ENCODE measurements at places on chromosomes 1 and 21.

DNA sequence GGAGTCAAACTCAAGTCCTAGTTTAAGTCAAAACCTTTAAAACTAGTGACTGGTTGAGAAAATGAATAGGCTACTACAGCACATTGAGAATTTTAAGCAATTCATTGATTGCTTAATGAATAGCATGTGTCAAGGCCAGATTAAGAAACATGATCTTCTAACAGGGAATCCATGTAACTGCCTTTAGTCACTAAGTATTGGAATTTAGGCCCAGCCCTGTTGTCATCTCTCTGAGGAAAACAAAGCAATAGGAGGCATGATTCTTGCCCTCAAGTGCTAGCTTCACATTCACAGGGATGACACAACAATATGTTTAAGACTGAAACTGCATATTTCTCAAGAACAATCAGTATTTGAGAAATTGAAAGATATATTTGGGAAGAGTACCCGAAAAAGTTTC is 70.0 kb upstream of the PTGS2 start:
- H3K4me1 ChIP-seq, result no peaks in the 10 kb centered on the region
- no peak for DNase-seq
- H3K36me3 ChIP-seq, result no peaks in the 10 kb centered on the region
- no peak overlapping the region for H3K27ac ChIP-seq
- H3K27me3 ChIP-seq, result peaks cover 5% of the 10 kb centered on the region

DNA sequence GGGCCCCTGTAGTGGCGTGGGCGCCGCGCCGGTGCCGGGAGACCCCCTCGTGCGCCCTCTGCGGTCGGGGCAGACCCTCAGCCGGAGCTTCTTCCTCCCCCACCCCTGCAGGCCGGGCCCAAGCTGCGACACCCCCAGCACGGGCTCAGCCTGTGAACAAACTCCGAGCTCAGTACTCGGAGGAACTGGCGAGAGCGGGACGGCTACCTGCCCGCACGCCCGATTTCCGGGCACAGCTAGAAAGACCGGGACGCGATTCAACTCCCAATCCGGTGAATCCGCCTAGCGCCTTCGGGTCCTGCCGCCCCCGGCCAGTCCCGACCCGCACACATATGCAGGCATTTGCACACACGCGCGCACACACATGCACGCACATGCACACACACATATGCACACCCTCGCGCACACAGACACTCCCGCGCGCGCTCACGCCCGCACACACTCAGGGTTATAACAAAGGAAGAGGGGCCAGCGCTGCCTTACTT is 580 bp upstream of the BLACAT1 start:
- H3K36me3 ChIP-seq, result no peaks in the 10 kb centered on the region
- peak; percentile 42 for DNase-seq
- H3K27me3 ChIP-seq, result peaks cover 82% of the 10 kb centered on the region

DNA sequence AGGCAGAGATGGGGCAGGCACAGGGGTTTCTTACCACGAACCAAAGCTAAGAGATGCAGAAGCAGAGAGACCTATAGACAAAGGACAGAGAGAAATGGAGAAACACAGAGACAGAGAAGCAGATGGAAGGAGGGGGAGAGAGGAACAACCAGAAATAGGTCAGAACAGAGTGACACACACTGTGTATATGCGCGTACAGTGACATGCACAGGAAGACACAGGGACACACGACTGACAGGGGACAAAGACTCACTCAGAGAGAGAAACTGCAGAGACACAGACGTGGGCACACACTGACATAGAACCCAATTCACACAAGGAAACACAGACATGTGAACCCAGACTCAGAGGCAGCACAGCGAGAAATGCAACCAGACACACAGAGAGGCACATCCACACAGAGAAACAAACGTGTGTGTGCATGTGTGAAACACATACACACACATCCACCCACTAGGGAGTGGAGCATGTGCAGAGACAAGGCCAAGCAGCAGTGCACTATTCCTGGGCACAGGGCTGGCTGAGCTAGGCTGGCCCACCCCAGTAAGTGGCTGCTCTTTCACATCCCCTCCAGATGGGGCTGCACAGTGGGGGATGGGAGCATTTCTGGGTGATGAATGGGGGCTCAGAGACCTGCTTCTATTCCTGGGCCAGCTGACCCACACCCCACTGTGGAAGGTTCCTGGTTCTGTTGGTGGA is 123.4 kb upstream of the CSF3R start:
- no peak overlapping the region for H3K4me3 ChIP-seq
- no peak overlapping the region for H3K27ac ChIP-seq
- DNase-seq, result no peak
- H3K4me1 ChIP-seq, result no peaks in the 10 kb centered on the region
- H3K27me3 ChIP-seq, result peaks cover 3% of the 10 kb centered on the region
- no peaks in the 10 kb centered on the region for H3K36me3 ChIP-seq

- H3K27me3 ChIP-seq, result peaks cover 23% of the 10 kb centered on the region
- H3K27ac ChIP-seq, result no peak overlapping the region
- peaks cover 12% of the 10 kb centered on the region for H3K4me1 ChIP-seq
These were observed 9.2 kb downstream of the PDZK1IP1 start for GRCh38 chr1:47180603-47181094.

DNA sequence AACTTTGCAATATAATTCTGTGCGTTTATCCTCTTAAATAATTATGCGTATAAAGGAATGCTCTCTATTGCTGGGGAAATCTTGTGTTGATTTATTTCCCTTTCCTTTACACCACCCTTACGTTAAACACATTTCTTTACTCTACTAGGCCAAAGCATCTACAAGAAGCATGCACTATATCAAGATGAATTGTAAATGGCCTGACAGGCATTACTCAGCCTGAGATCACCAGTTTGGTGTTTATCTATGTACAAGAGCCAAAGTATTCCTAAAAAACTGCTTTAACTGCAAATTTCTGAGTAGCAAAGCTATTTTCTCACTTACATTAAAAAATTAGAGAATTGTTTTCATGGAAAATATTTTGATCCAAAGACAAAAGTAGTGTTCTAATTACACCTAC is 114.8 kb downstream of the TYW3 start:
- H3K27me3 ChIP-seq, result no peaks in the 10 kb centered on the region
- H3K4me3 ChIP-seq, result no peak overlapping the region
- H3K27ac ChIP-seq, result no peak overlapping the region
- H3K4me1 ChIP-seq, result no peaks in the 10 kb centered on the region
- no peak for DNase-seq

DNA sequence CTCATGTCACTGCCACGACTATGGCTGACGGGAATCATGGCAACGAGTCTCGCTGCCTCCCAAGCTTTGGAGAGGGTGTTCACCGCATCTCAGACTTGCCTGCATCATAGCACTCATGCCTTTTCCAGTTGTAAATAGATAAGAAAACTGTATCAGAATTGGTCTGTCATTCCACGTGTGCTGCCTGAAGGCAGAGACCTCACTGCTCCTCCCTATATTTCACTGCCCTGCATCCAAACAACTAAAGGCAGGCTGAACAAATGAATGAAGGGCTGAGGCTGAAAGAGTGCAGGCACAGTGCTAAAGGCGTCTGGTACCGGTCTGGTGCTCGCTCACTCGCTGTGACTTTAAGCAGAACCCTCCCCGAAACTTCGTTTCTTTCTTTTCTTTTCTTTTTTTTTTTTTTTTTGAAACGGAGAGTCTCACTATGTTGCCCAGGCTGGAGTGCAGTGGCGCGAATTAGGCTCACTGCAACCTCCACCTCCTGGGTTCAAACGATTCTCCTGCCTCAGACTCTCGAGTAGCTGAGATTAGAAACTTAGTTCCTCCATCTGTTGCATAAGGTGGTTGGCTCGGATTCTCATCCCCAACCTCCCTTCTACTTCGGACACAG is 542 bp downstream of the EIF2B3 start:
- no peaks in the 10 kb centered on the region for H3K27me3 ChIP-seq
- peaks cover 20% of the 10 kb centered on the region for H3K4me1 ChIP-seq
- H3K4me3 ChIP-seq, result peak overlapping the region; percentile 100
- peaks cover 5% of the 10 kb centered on the region for H3K36me3 ChIP-seq
- H3K27ac ChIP-seq, result peak overlapping the region; percentile 97
- no peak for DNase-seq

GRCh38 chr1:219465212-219466093 is 147.5 kb downstream of the ZC3H11B start:
- no peak overlapping the region for H3K27ac ChIP-seq
- no peak for DNase-seq

- H3K27ac ChIP-seq, result peak overlapping the region; percentile 59
- peaks cover 74% of the 10 kb centered on the region for H3K4me1 ChIP-seq
- DNase-seq, result no peak
- H3K27me3 ChIP-seq, result no peaks in the 10 kb centered on the region
These were observed 187.7 kb upstream of the SGIP1 start for GRCh38 chr1:66346057-66346795.

DNA sequence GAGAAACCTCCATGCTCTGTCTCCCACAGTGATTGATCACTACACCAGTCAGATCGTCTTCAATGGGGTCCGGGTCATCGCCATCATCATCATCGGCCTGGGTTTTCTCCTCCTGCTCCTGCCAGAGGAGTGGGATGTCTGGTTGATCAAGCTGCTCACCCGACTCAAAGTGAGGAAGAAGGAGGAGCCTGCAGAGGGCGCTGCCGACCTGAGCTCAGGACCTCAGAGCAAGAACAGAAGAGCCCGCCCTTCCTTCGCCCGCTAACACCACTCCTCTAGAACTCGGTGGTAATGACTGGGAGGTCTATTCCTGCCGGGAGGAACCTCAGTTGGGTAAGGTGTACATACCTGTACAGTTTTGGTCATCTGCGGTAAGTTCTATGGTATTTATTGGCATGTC is 50.3 kb upstream of the COA6 start:
- H3K27me3 ChIP-seq, result peaks cover 3% of the 10 kb centered on the region
- peaks cover 40% of the 10 kb centered on the region for H3K36me3 ChIP-seq
- no peak for DNase-seq
- H3K4me3 ChIP-seq, result no peak overlapping the region

DNA sequence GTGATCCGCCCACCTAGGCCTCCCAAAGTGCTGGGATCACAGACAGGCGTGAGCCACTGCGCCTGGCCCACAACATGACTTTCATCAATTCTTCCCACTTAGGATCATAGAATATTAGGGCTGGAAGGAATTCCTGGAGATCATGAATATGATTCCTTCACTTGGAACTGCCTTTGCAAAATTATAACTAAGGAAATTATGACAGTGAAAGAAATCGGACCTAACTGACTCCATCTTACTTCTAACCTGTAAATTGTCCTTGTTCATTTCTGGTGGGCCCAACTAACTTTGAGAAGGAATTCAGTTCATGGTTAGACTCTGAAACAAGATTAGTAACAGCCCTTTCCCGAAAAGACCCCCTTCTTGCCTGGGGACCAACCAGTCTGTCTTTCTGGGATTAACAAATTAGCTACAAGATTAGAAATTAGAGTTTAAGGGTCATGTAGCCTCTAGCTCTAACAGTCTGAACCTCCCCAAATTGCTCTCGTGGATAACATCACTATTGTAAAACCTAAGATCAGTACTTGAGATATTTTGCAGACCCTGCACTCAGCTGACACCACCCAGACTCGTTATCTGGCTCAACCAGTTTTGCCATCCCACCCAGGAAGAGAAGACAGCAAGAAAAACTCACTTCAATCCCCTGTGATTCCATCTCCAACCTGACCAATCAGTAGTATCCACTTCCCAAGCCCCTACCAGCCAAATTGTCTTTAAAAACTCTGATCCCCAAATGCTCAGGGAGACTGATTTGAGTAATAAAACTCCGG is 14.7 kb downstream of the ZBTB8OS start:
- no peak overlapping the region for H3K27ac ChIP-seq
- no peak for DNase-seq

DNA sequence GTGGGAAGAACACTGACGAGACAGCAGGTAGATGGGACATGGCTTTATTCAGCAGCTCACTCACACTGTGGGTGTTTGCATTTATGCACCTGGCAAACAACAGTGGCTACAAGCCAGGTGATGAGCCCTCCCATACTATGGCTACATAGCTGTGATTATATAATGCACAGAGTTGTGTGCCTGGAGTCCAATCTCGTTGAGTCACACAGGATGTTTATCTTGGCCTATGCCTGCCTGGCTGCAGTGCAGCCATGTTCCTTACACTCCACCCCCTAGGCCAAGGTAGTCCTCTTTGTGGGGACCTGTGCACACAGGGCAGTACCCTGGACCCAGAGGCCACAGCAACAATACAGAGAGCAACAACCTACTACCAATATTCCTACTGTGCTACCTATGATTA is 1643.8 kb downstream of the MRPL39 start:
- H3K27me3 ChIP-seq, result peaks cover 8% of the 10 kb centered on the region
- H3K27ac ChIP-seq, result no peak overlapping the region
- no peak overlapping the region for H3K4me3 ChIP-seq

DNA sequence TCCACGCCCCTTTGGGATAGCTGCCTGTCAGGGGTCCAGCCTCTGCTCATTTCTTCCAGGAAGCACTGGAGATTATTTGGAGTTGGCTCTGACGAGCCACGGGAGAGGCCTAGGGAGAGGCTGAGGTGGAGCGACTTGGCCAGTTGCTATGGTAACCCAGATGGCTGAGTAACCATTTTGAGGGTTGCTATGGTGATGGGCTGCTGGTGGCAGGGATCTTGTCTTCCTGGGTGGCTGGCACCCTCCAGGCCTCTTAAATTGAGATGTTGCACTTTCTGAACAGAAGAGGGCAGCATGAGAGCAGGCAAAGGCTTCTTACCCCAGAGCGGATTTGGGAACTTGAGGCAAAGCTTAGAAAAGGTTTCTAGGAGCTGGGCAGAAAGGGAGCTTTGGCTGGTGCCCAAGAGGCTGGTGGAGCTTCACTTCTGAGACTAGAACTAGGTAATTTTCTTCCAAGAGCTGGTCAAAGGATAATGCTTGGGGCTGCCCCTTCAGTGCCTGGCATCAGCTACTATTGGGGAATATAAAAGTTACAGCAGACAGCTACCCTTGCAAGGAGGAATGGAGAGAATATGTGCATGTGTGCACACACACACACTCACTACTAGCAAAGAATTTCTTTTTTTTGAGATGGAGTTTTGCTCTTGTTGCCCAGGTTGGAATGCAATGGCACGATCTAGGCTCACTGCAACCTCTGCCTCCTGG is 72.5 kb downstream of the NDUFS5 start:
- H3K4me1 ChIP-seq, result peaks cover 20% of the 10 kb centered on the region
- DNase-seq, result peak; percentile 49
- no peak overlapping the region for H3K4me3 ChIP-seq
- no peaks in the 10 kb centered on the region for H3K36me3 ChIP-seq
- no peak overlapping the region for H3K27ac ChIP-seq

GRCh38 chr1:48207536-48208075 is 14.9 kb upstream of the SLC5A9 start:
- no peak for DNase-seq
- H3K4me1 ChIP-seq, result no peaks in the 10 kb centered on the region
- H3K4me3 ChIP-seq, result no peak overlapping the region
- H3K36me3 ChIP-seq, result no peaks in the 10 kb centered on the region
- H3K27me3 ChIP-seq, result no peaks in the 10 kb centered on the region
- no peak overlapping the region for H3K27ac ChIP-seq

GRCh38 chr1:7702365-7702764 is 68.7 kb upstream of the VAMP3 start:
- peaks cover 9% of the 10 kb centered on the region for H3K4me1 ChIP-seq
- peaks cover 55% of the 10 kb centered on the region for H3K27me3 ChIP-seq
- no peak overlapping the region for H3K4me3 ChIP-seq
- no peak overlapping the region for H3K27ac ChIP-seq
- H3K36me3 ChIP-seq, result no peaks in the 10 kb centered on the region
- no peak for DNase-seq

GRCh38 chr1:25695771-25696311 is 79.2 kb downstream of the MAN1C1 start:
- no peak overlapping the region for H3K4me3 ChIP-seq
- H3K36me3 ChIP-seq, result peaks cover 3% of the 10 kb centered on the region
- no peaks in the 10 kb centered on the region for H3K27me3 ChIP-seq
- DNase-seq, result no peak
